NCI-H1105 (cell line): ENCODE measurements at places on chromosomes 4 and X.
A peak's percentile ranks its signal among the peaks of the same experiment; 100 is the strongest.

DNA sequence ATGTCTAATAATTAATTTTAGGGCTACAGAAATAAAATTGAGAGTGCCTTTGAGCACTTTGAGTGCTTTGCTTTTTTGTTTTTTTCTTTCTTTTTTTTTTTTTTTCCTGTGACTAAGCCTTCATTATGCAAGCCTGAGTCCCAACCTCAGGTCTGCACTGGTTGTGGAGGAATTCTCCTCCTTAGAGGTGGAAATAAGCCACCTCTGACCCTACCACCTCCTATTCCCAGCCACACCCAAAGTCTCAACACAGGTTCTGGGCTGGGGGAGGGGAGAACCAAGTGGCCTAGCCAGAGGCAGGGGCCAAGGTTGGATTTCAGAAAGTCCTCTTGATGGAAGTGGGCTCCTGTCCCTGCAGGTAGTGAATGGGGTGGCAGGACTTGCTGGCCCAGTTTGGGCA lies 180.2 kb downstream of the ARAP2 start:
- DNase-seq: no peak

DNA sequence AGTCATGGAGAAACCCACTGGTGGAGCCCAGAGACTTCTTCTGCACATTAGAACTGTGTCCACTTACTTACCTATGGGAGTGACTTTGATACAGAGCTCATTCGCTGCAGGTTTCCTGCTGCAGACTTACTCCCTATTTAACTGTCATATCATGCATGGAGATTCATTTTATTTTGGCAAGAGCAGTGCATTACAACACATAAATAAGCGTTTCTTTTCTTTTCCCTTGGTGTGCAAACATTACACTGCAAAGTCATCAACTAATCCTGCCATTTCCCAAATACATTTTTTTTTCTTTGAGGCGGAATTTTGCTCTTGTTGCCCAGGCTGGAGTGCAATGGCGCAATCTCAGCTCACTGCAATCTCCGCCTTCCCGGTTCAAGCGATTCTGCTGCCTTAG lies 230.9 kb upstream of the SFRP2 start:
- DNase-seq: no peak

DNA sequence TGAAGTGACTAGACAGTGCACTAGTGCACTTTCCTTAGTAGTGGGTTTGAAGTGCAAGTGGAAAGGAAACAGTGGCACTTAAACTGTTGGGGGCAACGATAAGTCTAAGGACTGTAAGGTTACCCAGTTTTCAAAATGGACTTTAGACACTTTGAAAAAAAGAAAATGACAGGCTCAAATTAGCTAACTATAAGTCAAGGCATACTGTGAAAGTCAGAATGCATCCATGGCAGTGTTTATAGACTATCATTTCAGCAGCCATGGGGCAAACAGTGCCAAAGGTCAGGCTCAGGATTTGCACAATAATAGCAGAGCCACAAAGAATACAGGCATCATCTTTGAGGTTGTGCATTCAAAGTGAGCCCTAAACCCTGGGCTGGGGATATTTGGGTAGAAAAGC lies 104.4 kb downstream of the CXCL13 start:
- no peak for DNase-seq

GRCh38 chrX:3124031-3124430 lies 82.8 kb downstream of the ARSF start:
- DNase-seq: no peak

DNA sequence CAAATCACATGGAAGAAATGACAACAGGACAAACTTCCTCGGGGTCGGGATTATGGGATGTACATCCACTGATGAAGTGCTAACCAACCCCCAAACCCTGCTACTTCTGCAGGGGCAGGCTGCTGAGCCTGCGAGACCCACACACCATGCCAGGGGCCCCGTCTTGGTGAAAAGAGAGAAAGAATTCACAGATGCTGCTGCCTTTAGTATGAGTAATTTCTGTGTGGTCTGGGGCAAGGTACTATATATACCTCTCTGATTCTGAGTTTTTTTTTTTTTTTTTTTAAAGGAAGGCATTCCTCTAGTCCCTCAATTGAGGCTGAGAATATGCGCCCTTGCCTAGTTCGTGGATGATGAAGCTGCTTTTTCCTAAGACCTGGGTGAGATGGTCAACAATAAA lies 24.8 kb downstream of the PDHA1 start:
- no peak for DNase-seq

- no peak for DNase-seq
Measured at GRCh38 chrX:148380650-148381561, 119.5 kb upstream of the AFF2 start.

- peak; percentile 51 for DNase-seq
Measured at GRCh38 chrX:40013266-40014195, 84.2 kb downstream of the BCOR start.

- no peak for DNase-seq
Measured at GRCh38 chr4:7411896-7412553, 22.7 kb downstream of the PSAPL1 start.

GRCh38 chr4:5024673-5025072 lies 5.4 kb upstream of the CYTL1 start:
- DNase-seq: no peak

GRCh38 chr4:184807797-184808712 lies 17.7 kb downstream of the ACSL1 start:
- no peak for DNase-seq

DNA sequence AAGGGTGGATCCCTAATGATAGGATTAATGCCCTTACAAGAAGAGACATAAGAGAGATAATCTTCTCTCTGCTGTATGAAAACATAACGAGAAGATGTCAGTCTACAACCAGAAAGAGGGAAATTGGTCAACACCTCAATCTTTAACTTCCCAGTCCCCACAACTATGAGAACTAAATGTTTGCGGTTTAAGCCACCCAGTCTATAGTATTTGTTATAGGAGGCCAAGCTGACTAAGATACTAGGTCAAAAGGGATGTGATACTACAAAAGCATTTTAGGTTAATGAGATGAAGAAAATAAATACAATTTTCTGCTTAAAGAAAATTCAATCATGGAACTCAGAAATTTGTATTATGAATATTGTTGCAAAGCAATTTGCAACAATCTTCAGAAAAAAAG lies 55.4 kb upstream of the LHFPL1 start:
- DNase-seq: no peak

DNA sequence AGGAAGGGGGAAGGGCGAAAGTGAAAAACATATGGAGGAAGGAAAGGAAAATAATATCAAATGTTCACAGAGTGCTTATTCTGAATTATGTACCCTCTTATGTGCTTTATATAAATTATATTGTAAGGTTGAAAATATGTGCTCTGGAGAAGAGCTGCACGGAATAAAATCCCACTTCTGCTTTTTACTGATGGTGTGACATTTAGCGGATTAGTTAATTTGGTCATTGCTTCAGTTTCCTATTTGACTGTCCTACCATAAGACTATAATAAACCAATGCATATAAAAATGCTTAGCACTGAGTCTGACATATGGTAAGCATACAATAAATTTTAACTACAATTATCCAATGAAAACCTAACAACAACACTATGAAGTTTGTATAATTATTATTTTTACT lies 86.2 kb downstream of the NPFFR2 start:
- DNase-seq: no peak

DNA sequence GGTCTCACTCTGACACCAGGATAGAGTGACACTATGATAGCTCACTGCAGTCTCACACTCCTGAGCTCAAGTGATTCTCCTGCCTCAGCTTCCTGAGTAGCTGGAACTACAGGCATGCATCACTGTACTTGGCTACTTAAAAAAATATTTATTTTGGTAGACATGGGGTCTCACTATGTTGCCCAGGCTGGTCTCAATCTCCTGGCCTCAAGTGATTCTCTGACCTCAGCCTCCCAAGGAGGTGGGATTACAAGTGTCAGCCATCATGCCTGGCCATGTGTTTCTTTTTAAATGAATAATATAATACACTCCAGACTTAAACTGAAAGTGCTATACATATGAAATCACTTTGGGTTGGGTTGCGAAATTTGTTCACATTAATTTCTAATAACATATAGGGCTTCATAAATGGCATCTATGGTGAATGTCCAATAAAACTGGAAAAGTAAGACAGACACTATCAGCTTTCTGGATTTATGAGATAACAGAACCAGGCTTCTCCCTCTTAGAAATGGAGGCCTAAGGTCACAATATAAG lies 48.0 kb downstream of the SEC24D start:
- DNase-seq: no peak

DNA sequence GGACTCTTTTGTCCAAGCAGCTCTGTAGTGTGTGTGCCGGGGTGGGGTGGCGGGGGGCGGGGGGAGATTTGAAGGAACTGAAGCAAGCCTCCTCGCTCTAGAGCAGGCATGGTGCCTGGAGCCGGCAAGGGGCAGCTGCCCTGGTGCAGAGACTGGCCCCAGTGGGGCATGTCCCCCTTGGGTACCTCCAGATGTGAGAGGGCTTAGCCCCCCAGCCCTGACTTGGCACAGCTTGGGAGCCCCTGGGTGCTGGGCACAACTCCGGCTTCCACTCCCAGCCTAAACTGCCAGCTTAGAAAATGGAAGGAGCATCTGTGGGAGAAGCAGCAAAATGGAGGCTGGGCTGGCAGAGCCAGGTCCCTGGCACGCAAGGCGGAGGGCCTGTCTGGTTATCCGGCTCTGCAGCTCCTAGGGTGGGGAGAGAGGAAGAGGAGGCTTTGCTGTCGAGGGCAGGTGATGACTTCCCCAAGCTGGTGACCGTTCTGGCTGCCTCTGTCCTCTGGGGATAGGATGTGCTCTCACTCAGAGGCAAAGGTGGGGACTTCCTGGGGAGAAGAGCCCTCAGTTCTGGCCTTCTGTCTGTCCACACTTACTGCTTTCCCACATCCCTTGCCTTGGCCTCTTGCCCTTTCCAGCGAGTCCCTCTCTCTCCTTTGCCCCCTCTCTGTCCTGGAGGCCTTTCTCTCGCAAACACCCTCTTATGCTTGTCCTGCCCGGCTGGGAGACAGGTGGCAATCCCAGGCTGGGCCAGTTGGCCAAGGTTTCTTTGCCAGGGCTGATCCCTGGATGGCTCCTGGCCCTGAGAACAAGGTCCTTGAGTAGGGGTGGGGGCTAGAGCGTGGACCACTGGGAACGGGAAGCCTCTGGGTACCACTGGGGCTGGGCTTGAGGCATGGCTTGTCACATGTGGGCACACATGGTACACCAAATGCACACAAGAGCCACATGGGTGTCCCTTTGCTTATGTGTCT lies 2.0 kb downstream of the DLG3 start:
- no peak for DNase-seq

GRCh38 chr4:139525414-139525813 lies 30.6 kb downstream of the SETD7 start:
- no peak for DNase-seq

DNA sequence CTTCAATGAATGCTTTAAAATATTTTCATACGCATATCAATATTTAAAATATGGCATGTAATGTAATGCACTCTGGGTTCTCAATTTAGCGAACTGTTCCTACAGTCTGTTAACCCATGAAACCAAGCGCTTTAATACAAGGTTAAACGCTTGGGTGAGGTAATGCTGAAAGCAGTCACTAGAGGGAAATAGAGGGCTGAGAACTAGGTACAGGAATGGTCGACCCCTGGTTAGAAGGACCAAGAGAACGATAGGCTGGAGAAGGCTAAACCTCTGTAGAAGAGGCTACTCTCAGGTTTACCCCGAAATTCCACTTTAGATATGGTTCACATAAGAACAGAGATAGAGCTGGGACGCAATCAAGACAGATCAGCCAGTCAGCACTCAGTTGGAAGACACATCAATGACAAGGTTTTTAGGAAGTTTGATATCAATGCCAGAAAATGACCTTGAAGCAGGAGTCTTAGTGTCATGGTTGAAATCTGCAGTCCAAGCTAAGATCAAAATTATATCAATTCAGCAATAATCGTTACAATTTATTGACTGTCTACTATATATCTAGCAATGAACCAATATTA lies 26.9 kb downstream of the ARSJ start:
- DNase-seq: peak; percentile 8

DNA sequence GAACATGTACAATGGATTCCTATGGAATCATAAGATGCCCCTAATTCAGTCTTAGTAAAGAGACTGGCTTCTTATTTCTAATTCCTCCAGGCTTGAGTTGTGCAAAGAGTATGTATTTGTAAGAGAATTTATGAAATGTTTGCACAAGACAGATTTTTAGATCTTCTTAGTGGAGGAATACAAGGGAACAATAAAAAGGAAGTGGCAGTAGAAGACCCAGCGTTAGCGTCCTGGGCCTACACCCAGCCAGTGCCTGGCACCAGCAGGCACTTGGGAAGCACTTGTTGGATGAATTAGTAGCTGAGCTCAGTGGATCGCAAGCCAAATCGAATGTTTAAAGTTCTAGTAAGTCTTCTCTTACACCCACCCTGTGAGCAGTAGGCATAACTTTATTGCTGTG lies 157.4 kb downstream of the PTTG2 start:
- DNase-seq: no peak

- DNase-seq: no peak
Measured at GRCh38 chr4:80294206-80294605, 27.7 kb downstream of the FGF5 start.

DNA sequence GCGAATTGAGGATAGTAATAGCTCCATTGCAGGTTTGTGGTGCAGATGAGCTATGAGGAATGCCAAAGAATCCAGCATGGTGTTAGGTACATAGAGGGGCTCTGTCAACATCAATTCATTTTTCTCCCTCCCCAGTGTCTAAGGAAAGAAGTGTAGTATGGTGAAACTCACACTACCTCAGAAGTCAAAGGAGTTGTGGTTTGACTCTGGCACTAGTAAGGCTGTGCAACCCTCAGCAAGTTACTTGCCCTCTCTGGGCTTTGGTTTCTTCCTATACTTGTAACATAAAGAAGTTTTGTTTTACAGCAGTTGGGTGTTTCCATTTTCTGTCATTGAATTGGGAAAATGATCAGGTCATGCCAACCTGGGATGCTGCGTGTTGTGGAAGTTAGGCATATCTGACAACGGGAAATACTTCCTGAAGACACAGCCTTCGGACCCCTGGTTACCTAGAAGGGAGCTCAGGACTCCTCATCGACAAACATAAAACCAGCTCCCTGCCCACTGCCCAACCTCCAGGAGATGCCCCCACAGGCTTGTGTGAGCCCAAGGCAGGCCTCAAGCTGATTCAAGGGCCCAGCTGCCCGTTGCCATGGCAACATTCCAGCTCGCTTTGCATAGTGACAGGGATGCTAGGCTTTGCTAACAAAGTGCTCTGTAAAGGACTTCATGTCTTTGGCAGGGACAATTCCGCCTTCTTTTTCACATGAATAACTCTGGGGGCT lies 71.4 kb downstream of the RTL5 start:
- peak; percentile 22 for DNase-seq

DNA sequence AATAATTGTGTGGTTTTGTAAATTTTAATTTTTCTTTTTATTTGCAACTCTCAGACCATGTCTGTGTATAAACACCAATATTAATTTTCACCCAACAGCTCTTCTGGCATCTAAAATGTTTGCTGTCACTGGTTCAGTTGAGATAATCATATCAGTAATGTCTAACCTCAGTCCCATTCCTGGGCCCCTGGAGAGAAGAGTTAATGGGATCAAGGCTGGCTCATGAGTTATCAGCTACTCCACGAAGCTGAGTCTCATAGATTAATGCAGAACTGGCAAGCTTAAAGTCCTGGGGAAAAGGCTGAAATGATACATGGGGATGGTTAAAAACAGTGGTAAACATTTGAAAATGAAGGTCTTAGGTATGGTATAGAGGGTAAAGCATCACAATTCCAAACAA lies 28.4 kb upstream of the TSPAN5 start:
- DNase-seq: no peak
